ENCODE measurements at places on chromosomes 11 and 22. TPM values are rescaled to one million over a fixed set of nuclear protein-coding genes. Genes with fewer than 3 reads are reported as not detected.

The TAF6L gene
- 15.3 TPM for polyA plus RNA-seq

- no peaks in the 10 kb centered on the region for H3K4me1 ChIP-seq
- H3K27ac ChIP-seq: no peak overlapping the region
- H3K27me3 ChIP-seq: peaks cover 8% of the 10 kb centered on the region
- DNase-seq: no peak
These were observed 28.3 kb upstream of the CCDC134 start for GRCh38 chr22:41772198-41772597.

DNA sequence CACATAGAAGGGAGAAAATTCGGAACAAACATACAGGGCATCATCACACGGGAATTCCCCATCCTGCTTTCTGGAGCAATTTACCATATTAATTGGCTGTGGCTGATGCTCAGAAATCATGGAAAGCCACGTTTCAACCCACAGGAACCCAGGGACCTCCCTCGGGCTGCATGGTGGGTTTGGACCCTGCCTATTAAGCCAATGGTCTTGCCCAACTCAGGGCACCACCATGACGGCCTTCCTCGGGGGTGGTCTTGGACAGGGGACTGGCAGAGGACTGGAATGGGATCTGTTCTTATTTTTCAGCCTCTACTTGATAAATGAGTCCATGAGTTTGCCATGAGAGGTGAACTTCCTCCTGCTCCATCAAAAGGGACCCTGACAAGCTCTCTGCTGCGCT is 374.0 kb downstream of the SHANK2 start:
- no peak for DNase-seq
- H3K4me1 ChIP-seq: peaks cover 3% of the 10 kb centered on the region

The DEUP1 gene
- not detected for polyA plus RNA-seq

The CARD18 gene
- not detected for polyA plus RNA-seq

GRCh38 chr22:37677493-37677974 is 2.1 kb downstream of the LGALS1 start:
- H3K27ac ChIP-seq: no peak overlapping the region
- no peaks in the 10 kb centered on the region for H3K27me3 ChIP-seq
- H3K36me3 ChIP-seq: no peaks in the 10 kb centered on the region
- H3K4me1 ChIP-seq: peaks cover 55% of the 10 kb centered on the region

The HTR3A gene
- not detected for polyA plus RNA-seq

DNA sequence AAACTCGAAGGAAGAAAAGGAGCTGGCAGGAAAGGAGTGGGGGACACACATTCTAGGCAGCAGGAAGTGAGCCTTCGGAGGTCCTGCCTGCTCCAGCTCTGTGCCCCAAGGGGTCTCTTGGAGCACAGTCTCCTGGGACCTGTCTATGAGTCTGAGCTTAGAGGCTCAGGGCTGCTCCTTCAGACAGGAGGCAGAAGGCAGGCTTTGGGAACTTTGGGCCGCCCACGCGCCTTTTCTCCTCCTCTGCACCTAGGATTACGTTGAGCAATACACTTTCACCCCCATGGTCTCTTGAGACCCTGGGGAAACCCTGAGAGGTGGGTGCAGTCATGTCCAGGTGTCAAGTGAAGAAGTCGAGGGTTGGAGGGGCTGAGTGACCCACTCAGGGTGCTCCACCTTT is 965 bp downstream of the TCN2 start:
- H3K27ac ChIP-seq: no peak overlapping the region
- no peak for DNase-seq
- H3K4me3 ChIP-seq: no peak overlapping the region
- H3K27me3 ChIP-seq: peaks cover 13% of the 10 kb centered on the region
- no peaks in the 10 kb centered on the region for H3K36me3 ChIP-seq
- H3K4me1 ChIP-seq: peaks cover 38% of the 10 kb centered on the region

- no peak for DNase-seq
- H3K27me3 ChIP-seq: peaks cover 6% of the 10 kb centered on the region
- peaks cover 38% of the 10 kb centered on the region for H3K4me1 ChIP-seq
- no peak overlapping the region for H3K4me3 ChIP-seq
- H3K27ac ChIP-seq: no peak overlapping the region
These were observed 2.9 kb downstream of the PHLDB1 start for GRCh38 chr11:118610225-118610772.

Measured in HepG2 (cell line).